ENCODE measurements at places on chromosomes 7 and 10. TPM values are rescaled to one million over a fixed set of nuclear protein-coding genes. Genes with fewer than 3 reads are reported as not detected.

The CUZD1 gene
- total RNA-seq = 11.6 TPM

The GRID2IP gene
- 0.88 TPM for total RNA-seq

The CSGALNACT2 gene
- 5.8 TPM for total RNA-seq

The SPACDR gene
- not detected for total RNA-seq

The FANK1 gene
- total RNA-seq = not detected

The UTF1 gene
- total RNA-seq = not detected

The PSD gene
- total RNA-seq = not detected

The SCIN gene
- 257 TPM for total RNA-seq

The TAS2R41 gene
- not detected for total RNA-seq

The INSYN2A gene
- total RNA-seq = not detected

The URGCP gene
- 91.0 TPM for total RNA-seq
